AG09309 (cell line): ENCODE measurements at places on chromosomes 12 and 14.

DNA sequence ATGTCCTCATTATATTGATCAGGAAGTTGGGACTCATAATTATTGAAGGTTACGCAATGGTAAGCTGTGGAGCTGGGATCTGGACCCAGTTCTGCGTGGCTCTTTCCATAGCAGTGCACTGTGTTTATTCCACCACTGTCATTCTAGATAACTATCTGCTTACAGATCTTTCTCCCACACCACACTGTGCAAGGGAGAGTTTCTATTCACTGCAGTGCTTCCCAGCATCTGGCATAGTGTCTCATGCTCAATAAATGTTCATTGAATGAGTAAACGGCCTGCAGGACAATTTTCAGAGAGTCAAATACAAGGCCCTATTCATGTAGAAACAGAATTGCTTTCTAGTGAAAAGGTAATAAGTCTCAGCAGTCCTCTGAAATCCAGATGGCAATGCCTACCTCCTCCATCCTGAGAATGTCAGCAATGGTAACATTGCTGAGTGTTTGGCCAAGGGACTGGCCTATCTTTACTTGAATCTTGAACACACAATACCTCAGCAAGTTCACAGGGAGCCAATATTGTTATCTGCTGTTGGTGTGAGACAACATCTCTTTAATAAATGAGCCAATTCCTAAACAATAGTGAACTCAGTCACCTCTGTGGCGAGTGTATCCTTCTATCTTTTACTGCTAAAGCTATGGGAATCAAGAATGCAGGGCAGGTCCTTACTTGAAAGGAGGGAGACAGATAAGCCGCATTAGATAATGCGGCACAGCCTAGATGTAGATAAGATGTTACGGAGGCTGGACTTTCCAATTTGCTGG is 332.4 kb upstream of the PRICKLE1 start:
- peak; percentile 38 for DNase-seq

DNA sequence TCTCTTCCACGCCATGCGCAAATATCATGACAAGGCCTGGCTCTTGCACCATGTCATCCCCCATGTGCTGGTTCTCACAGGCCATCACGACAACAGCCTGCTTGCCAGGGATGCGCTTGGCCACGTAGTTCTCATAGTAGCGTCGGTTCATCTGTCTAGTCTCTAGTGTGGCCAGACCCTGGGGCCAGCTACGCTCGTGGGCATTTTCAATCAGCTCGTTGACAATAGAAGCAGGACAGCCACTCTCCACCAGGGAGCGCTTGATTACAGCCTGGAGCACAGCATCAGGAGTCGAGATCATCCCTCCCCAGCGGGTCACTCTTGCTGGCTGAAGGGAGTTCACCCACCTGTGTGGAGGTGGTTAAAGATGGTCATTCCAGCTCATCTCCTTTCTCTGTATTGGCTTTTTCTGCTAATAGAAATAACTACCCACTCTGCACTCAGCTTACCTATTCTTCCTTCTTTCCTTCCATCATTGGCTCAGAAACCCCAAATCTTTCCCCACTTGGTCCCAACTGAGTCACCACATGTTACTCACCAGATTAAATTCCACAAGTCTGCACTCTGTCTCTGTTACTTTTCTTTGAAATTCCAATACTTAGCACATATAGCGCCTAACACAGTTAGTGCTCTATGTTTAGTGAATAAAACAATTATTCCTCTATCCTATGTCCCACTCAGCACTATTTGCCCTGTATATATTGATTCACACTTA is 15.1 kb downstream of the RNF41 start:
- no peak for DNase-seq

GRCh38 chr14:101229666-101230065 is 326.1 kb upstream of the RTL1 start:
- DNase-seq = no peak

DNA sequence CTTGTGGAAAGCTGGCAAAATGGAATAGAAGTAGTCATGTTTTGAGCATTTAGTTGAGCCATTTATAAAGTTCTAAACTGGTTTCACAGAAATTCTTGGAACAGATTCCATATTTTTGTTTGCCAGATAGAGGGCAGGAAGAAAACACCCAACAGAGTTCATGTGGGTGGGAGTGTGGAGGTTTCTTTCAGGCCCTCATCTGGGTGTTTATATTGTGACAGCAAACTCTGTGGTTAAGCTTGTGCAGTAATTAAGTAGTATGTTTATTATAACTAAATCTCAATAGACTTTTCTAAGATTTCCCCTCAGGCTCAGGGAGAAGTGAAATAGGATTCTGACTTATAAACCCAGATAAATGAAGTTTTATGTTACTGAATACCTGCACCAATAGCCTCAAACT is 57.4 kb downstream of the SPPL3 start:
- DNase-seq = no peak

- no peak for DNase-seq
These were observed 90.4 kb downstream of the KIF21A start for GRCh38 chr12:39352471-39353017.

GRCh38 chr12:132717531-132718387 is 7.1 kb downstream of the PGAM5 start:
- DNase-seq = no peak

GRCh38 chr14:90060312-90060964 is 1.4 kb upstream of the KCNK13 start:
- DNase-seq = no peak

- no peak for DNase-seq
These were observed 778 bp downstream of the AGAP2 start for GRCh38 chr12:57737467-57738460.

GRCh38 chr14:106823552-106823951 is 1297.2 kb downstream of the TMEM121 start:
- no peak for DNase-seq

- DNase-seq = no peak
These were observed 9.0 kb downstream of the GALNT6 start for GRCh38 chr12:51382173-51382572.

DNA sequence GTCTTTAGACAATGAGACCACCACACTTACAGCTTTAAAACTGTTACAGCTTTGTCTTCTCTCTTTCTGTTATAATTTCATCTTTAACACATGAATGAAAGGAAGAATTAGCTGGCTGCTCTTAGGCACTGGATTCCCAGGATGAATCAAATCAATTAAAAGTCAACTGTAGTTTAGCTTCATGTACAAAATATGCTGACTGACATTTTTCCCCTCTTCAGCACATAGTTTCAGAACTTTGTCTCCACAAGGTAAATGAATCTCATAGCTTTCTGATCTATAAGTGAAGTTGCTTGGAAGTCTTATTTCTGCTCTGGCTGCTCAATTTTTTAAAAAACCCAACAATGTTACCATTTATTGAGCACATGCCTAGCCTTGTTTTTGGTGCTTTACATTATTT is 293.8 kb downstream of the GRIN2B start:
- DNase-seq = no peak

GRCh38 chr14:21322716-21323115 is 42.8 kb downstream of the RPGRIP1 start:
- DNase-seq = no peak

- DNase-seq = no peak
These were observed 28.0 kb downstream of the DAO start for GRCh38 chr12:108907839-108908351.

GRCh38 chr12:120514002-120514401 is 15.0 kb downstream of the COQ5 start:
- no peak for DNase-seq

GRCh38 chr12:24752763-24753462 is 196.0 kb downstream of the BCAT1 start:
- DNase-seq = no peak

DNA sequence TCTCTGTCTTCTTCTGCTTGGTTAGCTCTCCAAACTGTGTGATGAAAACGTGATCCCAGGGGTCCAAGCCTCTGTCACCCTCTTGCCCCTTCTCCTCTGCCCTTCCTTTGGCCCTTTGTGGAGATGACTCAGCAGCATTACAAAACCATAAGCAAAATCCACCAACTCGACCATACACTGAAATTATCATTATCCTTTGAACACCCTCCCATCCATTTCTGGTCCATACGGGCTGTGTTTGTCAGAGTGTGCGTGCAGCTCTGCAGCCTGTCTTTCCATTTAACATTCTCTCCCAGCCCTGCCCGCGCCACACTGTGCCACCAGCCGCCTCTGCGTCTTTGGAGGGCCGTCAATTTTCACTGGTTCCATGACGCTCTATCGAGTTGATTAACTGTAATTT is 69.2 kb downstream of the SLC25A47 start:
- DNase-seq = no peak

- no peak for DNase-seq
These were observed 215.5 kb downstream of the CRADD start for GRCh38 chr12:93892423-93893268.

GRCh38 chr14:55587847-55588246 is 7.8 kb downstream of the KTN1 start:
- no peak for DNase-seq

DNA sequence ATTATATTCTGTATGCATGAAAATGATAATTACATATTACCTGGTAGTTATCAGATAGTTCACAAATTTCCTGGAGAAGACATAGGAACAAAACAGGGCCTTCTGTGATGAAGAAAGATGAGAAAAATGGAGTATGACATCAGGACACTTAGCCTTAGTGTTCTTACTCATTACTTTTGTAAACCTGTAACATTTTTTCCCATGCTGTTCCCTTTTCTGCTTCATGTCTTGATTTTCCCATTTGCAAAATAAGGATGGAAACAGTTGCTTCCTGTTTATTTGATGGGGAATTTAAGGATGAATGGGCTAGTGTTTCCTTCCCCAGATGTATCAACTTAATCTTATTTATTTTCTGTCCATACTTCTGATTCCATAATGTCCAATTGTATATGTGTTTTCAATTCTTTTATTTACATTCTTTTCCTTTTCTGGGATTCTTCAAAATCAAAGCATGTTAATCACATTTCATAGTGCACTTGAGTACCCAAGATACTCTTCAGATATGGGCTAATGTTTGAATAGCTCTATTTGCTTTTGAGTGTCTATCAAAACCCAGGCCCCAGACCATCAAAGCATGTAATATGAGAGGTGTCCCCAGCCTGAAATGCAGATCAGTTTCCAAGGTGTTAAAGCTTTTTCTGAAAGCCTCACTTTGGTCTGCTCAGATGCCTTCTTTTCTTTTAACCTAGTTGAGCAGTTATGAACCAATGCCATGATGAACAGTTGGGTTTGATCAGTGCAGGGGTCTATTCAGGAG is 260.5 kb downstream of the RAD51B start:
- DNase-seq = no peak

GRCh38 chr12:131347345-131347714 is 363.6 kb upstream of the SFSWAP start:
- DNase-seq = no peak

DNA sequence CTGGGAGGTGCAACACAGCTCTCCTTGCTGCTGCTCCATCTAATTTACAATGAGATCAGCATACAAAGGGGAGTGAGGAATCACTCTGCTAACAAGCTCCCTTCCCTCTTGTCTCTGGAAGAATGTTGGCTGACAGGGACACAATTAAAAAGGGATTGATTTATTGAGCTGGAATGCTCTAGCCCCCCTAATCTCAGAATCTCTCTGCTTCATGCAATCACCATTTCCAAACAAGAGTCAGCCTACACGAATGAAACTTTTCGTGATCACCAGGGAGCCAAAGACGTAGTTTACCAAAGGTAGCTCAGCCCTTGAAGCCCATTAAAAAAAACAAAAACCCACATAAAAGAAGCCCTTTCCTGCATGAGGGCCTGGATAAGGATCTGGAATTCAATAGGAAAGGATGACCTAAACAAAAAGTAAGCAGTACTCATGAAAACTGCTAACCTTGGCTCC is 223.8 kb downstream of the C12orf75 start:
- no peak for DNase-seq

GRCh38 chr12:131530041-131530332 is 180.9 kb upstream of the SFSWAP start:
- no peak for DNase-seq

- no peak for DNase-seq
These were observed 5.1 kb downstream of the PKP2 start for GRCh38 chr12:32891526-32891925.

- DNase-seq = no peak
These were observed 37.6 kb downstream of the PLEKHG7 start for GRCh38 chr12:92740411-92740810.

- DNase-seq = no peak
These were observed 8.5 kb downstream of the TEAD4 start for GRCh38 chr12:2967651-2968050.

- peak; percentile 18 for DNase-seq
These were observed 47.2 kb downstream of the ARMH4 start for GRCh38 chr14:58104808-58105207.

- DNase-seq = no peak
These were observed 162.2 kb downstream of the ADGRD1 start for GRCh38 chr12:131115766-131116467.

DNA sequence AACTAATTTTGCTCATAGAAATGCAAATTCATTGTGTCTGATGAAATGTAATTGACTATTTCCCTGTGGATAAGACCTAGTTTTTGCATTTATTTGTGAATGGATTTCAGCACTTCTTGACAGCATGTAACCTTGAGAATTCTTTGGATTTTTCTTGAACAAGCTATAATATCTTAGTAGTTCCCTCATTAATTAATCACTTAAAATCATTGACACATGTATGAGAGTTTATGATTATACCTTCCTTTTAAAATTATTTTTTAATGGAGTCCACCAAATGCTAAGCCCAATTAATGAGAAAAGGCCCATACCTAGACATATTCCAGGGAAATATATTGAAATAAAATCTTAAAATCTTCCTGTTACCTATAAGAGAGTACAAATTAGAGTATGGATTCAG is 16.8 kb downstream of the GLIPR1L2 start:
- DNase-seq = no peak

DNA sequence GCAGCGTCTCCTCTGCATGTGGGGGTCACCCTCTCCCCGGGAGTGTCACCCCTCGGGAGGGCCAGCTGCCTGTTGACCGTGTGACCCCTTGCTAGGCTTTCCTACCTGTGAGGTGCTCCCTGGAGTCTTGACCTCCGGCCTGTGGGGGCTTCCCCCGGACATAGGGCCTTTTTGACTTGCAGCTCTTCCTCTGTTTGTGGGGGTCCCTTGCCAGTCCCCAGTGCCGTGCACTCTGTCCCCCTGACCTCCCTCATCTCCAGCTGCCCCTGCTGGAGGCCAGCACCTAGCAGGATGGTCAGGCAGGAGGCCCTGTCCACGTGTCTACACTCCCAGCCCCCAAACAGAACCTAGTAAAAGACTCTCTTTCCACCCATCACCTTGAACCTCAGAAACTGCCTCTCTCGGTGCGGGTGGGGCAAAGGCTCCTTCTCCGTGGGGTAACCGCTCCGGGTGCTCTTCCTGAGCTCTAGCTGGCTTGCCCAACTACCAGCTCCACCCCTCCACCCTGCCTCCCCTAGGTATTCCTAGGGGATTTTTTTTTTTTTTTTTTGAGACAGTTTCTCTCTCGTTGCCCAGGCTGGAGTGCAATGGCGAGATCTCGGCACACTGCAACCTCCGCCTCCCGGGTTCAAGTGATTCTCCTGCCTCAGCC is 810 bp downstream of the AACS start:
- DNase-seq = no peak

- DNase-seq = no peak
These were observed 2.0 kb upstream of the SCN8A start for GRCh38 chr12:51589060-51589459.

- no peak for DNase-seq
These were observed 1.9 kb downstream of the RTL1 start for GRCh38 chr14:100901391-100902183.
